ENCODE measurements at places on chromosomes 1 and 21. TPM values are rescaled to one million over a fixed set of nuclear protein-coding genes. Genes with fewer than 3 reads are reported as not detected.

Gene GJA9
- not detected for total RNA-seq

Gene OVAAL
- total RNA-seq, result 0.12 TPM

Gene TSPEAR
- total RNA-seq, result not detected

Gene RAB3B
- 5.1 TPM for total RNA-seq

Gene VAV3
- 1.5 TPM for total RNA-seq

All from A549 treated with CORT108297 at 1 μM for 4 hours (cell line).